ENCODE measurements at places on chromosomes 4 and X. TPM values are rescaled to one million over a fixed set of nuclear protein-coding genes. Genes with fewer than 3 reads are reported as not detected.

ERAS gene
- total RNA-seq, result not detected

BLOC1S4 gene
- 11.9 TPM for total RNA-seq

MAGEB2 gene
- total RNA-seq, result not detected

CTAG1A gene
- not detected for total RNA-seq

PRDM8 gene
- 1.3 TPM for total RNA-seq

HERC6 gene
- 18.9 TPM for total RNA-seq

NAP1L2 gene
- total RNA-seq, result 1.6 TPM

ELK1 gene
- total RNA-seq, result 10.8 TPM

COMMD8 gene
- 28.7 TPM for total RNA-seq

SH3RF1 gene
- 2.0 TPM for total RNA-seq

TSC22D3 gene
- total RNA-seq, result 63.4 TPM

FAT4 gene
- 2.7 TPM for total RNA-seq

GYG2 gene
- 0.38 TPM for total RNA-seq

TMSB15C gene
- total RNA-seq, result 3.4 TPM

GLUD2 gene
- 0.71 TPM for total RNA-seq

OGT gene
- 95.0 TPM for total RNA-seq

RTL9 gene
- total RNA-seq, result 0.09 TPM

DUSP9 gene
- total RNA-seq, result 1.7 TPM

Data from thymus (tissue), 14 donors.